ENCODE measurements at places on chromosomes 12 and 14.

- no peak for DNase-seq
These were observed 717.7 kb upstream of the USP15 start for GRCh38 chr12:61542551-61542950.

- no peak for DNase-seq
These were observed 275.7 kb upstream of the CRY1 start for GRCh38 chr12:107369006-107369405.

DNA sequence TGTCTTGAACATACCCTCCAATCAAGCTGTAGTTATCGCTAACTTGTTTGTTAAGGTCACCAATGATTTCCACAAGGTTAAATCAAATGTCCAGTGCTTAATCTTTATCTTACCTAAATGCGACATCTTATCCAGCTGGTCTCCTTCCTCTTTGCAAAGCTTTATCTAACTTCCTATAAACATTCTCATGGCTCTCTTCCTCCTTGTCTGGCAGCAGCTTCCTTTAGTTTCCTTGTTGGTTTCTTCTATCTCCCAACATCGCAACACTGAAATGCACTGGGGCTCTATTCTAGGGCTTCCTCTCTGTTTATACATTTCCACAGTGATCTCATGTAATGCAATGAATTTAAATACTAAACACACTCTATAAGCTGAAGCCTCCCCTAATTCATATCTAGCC lies 28.7 kb downstream of the UBE2N start:
- no peak for DNase-seq

DNA sequence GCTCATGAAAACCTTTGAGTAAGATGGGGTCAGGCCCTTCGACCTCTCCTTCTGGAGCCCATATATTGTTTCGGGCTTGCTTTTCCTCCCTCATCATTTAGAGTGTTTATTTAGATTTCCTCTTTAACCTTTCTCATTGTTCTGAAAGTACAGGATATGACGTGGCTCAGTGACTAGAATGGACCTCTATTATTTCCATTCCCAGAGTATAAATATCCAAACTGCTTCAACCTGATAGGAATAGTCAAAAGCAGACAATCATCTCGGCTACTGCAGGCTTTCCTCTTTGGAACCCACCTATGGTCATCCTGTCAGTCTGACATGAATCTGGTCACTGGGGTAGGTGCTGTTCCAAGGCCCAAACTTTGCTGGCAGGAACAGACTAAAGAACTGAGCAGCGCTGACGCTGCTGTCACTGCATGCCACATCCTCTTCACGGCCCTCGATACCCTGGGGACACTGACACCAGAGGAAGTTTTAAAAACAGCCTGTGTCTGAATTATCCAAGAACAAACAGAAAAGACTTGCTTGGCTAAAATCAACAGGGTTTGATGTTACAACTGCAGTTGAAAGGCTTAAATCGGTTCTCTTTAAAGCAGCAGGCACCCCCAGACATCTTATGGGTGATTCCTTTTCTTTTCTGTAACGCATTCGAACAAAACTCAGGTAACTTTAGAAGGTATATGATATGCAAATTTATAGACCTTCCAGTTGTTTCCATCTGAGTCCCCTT lies 5.0 kb upstream of the DDX47 start:
- DNase-seq: no peak

All from activated CD4-positive, CD25-positive, alpha-beta regulatory T cell treated with anti-CD3 and anti-CD28 coated beads, Interleukin-2, amount 50 U/mL, for 16 hours (primary cell).